ENCODE measurements at places on chromosomes 16 and 17.

DNA sequence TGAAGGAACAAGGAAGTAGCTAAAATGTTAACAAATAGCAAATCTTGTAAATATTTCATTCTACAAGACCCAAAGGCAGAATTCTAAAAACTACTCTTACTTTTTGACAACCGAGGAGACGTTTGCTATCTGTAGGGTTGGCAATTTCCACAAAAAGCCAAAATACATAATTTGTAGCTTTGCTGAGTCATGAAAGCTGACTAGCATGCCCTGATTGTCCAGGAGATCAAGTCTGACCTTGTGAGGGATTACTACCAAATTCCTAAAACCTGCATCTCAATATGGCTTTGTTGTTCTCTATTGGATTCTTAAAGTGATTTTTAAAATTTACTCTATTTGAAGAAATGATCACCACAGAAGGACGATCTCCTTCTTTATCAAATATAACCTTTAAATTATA is 10.8 kb downstream of the DNAJA2 start:
- DNase-seq, result no peak

- no peak for DNase-seq
These were observed 17.5 kb upstream of the ADAM11 start for GRCh38 chr17:44741316-44741715.

DNA sequence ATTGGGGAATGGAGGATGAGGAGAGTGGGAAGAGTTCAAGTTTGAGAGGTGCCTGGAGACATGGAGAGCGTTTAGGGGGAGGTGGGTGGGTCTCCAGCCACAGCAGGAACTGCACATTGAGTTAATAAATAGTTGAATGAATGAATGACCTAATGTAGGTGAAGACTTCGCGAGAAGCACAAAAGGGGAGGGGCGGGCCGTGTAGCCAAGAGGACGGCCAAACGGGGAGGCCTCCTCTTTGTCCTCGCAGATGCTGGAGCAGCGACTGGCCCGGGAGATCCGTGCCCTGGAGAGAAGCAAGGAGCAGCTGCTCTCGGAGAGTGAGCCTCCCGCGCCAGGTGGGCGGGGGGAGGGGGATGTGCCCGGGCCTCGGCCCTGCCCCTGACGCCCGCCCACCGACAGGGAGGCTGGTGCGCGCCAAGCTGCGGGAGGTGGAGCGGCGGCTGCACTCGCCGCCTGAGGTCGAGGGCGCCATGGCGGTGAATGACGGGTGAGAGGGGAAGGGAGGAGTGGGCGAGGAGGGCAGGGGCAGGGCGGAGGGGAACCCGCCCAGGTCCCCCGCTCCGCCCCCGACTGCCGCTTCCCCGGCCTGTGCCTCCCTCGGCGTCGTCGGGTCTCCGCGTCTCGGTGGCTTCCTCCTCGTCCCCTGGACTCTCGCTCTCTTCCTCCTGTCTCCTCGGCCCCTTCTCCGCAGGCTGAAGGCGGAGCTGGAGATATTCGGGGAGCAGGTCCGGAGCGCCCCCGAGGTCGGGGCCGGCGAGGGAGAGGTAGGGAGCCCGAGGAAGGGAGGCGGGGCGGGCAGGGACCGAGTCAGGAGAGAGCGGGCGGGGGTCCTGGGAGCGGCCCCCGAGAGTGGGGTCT is 12.9 kb downstream of the SYCE1L start:
- peak; percentile 33 for DNase-seq

- no peak for DNase-seq
These were observed 42.6 kb downstream of the CYTH1 start for GRCh38 chr17:78739331-78739931.

DNA sequence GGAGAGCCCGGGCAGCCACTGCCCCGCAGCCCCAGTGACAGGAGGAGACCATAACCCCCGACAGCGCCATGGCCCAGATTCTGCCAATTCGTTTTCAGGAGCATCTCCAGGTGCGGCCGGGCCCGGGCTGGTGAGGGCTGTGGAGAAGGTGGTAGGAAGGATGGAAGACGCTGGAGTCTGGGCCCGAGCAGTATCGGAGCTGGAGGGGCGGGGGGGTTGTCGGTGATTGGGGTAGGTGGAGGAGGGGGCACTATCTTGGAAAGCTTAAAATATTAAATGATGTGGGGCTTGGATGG is 317 bp downstream of the CLTC start:
- DNase-seq, result no peak

- peak; percentile 13 for DNase-seq
These were observed 38.2 kb upstream of the LITAF start for GRCh38 chr16:11624636-11625607.

DNA sequence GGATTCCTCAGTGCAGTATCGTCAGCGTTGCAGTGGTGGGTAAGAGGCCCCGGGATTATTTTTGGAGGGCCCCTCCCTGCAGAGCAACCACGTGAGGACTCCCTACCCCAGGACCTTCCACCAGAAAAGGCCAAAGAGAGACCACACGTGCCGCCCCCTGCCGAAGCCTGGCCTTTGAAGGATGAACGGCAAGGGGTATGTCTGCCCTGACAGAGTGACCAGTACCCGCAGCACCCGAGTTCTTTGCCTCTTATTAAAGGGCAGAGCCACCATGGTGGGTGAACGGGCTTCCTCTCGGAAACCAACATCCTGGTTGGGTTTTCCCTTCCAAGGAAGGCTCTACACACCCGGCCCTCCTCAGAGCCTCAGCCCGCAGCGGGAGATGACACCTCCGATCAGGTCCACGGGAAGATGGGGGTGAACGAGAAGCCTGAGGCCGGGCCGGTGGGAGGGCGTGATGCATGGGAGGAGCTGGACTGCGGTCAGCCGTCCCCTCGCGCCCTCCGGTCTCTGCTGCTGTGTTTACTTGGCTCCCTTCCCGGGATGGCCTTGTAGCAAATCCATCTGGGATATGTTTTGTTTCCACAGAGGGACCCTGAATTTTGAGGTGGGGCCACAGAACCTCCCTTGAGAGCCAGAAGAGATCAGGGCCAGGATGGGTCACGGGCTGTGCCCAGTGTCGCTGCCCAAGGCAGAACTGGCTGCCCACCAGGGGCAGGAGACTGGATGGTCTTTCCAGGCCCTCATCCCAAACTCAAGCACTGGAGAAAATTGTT is 49.1 kb downstream of the TBC1D16 start:
- no peak for DNase-seq

- no peak for DNase-seq
These were observed 114.5 kb upstream of the GSE1 start for GRCh38 chr16:85498607-85499006.

- DNase-seq, result no peak
These were observed 282.2 kb upstream of the CDH5 start for GRCh38 chr16:66084306-66084705.

GRCh38 chr16:278863-279366 is 1.5 kb upstream of the ARHGDIG start:
- peak; percentile 81 for DNase-seq

DNA sequence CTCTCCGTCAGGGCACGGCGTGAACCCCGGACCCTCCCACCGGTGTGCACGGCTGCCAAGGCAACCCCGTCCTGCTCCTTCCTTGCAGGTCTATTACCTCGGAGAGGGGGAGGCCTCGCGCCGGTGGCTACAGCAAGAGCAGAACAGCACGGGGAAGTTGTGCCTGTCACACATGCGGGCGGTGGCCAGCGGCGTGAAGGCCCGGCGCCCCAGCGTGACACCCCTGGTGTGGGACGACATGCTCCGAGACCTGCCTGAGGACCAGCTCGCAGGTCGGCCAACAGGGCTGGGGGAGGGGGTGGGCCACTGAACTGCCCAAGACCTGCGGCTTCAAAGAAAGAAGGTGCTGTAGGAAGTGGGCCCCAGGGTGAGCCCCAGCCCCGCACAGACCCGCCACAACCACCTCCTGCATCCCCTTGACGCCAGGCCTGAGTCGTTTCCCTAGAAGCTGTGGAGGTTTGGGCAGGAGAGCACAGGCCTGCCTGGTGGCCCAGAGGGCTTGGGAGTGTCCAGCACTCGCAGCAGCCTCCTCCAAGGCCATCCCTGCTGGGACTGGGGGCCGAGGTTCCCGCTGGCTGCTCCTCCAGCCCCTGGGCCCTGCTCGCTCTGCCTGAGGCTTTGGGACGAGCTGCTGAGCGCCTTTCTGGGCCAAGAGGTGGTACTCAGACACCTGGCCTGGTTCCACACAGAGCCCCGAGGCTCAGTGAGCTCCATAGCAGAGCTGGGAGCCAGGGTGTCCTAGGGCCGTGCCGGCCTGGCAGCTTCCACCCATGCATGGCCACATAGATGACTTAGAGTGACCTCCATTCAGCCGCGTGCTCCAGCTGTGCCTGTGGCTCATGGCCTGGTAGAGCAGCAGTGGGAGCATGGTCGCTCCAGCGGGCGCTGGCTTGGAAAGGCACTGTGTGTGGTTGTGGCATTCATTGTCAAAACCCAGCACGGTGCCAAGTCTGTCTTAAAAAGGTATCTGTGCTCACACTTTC is 14.7 kb downstream of the CYBC1 start:
- no peak for DNase-seq

DNA sequence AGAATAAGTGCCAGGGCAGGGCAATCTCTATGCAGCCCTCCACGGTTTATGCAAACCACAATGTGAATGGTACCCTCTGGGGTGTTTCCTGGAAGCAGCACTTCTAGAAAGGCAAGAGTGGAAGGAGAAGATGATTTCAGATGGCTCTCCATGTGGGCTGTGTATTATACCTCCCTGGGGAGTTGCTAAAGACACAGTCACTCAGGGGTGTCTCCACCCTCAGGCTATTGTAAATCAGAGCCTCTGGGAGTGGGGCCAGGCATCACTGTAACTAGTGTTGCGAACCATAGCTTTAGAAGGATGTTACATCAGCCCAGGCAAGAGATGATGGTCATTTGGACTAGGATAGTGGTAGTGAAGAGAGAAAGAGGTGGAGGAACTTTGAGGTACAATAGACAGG is 83.3 kb upstream of the ZKSCAN2 start:
- DNase-seq, result no peak

GRCh38 chr16:62029947-62030346 is 6.3 kb downstream of the CDH8 start:
- no peak for DNase-seq

DNA sequence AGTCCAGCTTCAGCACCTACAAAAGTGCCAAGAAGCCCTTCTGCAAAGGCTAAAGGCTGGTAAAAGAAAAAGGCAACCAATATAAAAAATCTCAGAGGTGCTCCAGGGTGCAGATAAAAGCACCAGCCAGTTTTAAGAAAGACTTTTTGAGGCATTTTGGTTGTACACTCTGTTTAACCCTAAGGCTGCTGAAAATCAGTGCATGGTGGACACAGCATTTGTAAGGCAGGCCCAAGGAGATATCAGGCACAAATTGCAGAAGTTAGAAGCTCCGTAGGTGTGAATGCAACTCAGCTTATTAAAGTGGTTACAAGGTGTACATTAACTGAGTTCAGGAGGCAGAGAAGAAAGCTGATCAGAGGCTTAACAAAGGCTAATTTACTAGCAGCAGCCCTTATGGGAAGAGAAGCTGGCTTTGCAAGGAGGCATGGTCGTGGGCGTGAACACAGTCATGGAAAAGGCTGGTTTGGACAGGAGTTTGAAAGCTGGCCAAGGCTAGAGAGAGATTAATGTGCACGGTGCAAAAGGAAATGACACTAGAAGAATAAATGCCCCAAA is 21.1 kb downstream of the ACSM1 start:
- DNase-seq, result no peak

- DNase-seq, result no peak
These were observed 7.8 kb upstream of the DUS1L start for GRCh38 chr17:82073446-82073845.

DNA sequence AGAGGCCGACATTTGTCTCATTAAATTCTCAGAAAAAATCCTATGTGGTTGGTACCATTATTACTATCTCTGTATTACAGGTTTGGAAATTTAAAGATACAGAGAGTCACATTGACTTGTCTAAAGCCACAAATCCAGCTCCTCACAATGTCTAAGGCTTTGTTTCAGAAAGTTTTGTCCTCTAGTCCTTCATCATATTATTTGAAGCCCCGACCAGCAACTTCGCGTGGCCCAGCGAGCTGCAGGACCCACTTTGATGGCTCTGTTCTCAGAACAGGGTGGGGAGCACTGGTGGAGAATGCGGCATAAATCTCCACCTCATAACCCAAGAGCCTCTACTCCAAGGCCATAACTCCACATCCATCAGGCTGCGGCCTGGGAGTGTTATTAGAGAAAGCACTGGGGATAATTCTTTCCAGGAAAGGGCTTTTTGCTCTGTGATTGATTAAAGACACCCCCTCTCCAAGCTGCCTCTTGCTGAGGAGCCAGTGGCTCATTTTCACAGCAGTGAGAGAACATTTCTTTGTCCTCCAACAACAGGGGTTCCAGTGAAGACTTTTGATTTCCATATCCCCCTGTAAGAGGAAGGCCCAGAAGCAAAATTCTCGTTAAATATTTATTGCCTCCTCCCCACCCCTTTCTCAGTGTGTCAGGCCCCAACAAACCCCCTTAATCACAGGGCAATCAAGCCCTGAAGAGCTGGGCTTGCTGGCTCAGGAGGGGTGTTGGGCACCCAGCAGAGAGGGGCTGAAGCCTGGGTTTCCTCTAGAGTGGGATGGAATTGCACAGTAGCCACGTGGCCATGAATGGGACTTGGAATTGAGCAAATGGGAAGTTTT is 113.7 kb upstream of the CDH11 start:
- DNase-seq, result no peak

GRCh38 chr16:80027007-80027965 is 426.7 kb upstream of the MAF start:
- DNase-seq, result peak; percentile 9

DNA sequence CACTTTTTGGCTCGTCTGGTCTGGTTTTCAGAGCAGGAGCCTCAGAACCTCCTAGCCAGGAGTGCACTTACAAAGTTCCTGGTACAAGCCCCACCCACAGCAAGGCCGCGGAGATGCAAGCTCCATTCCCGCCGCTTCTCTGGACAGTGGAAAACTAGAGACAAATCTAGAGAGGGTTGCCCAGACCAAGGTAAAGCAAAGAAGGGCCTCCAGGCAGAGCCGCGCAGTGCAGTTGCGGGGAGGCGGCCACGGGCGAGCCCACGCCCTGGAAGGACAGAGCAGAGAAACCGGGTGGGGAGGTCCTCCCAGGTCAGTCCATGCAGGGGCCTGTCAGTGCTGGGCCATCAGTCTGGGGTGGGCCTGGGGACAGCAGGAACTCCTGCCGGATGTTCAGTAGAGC is 11.0 kb upstream of the OSGIN1 start:
- no peak for DNase-seq

- no peak for DNase-seq
These were observed 43.8 kb downstream of the LAT start for GRCh38 chr16:29028457-29029167.

DNA sequence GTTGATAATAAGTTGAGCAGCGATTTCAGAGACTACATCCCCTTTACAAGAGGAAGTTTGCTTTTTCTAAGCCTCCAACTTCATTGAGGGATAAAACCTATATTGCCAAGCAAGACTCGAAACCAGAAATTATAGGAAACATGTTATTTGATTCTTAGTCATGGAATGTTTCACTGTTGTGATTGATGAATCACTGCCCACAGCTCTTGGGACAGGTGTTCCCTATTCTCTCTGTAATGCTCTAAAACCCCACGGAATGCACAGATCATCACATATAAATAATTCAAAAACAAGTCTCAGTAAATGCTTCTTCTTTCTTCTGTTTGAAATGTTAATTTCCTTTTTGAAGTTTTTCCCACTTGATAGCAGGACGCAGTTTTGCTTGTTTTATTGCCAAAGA is 809.5 kb upstream of the GOT2 start:
- no peak for DNase-seq

GRCh38 chr17:44069974-44070454 is 521 bp upstream of the G6PC3 start:
- DNase-seq, result no peak

GRCh38 chr17:1767358-1767757 is 5.5 kb downstream of the SERPINF1 start:
- DNase-seq, result no peak

All from erythroblast (primary cell).